ENCODE measurements at places on chromosomes 13 and 19.

GRCh38 chr19:44204772-44205171 lies 7.6 kb upstream of the ZNF227 start:
- DNase-seq = no peak

GRCh38 chr13:111289251-111289650 lies 31.2 kb upstream of the TEX29 start:
- no peak for DNase-seq

GRCh38 chr13:102002287-102002686 lies 399.6 kb downstream of the FGF14 start:
- DNase-seq = no peak

DNA sequence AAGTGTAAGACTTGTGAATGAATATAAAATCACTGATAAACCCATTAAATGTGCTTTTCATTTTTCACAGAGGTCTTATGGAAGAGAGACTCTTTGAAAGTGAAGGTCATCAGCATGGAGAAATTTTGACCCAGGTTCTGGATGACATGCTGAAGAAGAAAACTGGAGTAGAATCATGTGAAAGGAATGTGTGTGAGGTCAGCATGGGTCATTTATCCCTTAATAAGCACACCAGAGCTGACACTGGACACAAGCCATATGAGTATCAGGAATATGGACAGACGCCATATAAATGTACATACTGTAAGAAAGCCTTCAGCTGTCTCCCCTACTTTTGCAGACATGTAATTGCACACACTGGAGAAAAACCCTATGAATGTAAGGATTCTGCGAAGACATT lies 29.0 kb downstream of the ZNF20 start:
- no peak for DNase-seq

DNA sequence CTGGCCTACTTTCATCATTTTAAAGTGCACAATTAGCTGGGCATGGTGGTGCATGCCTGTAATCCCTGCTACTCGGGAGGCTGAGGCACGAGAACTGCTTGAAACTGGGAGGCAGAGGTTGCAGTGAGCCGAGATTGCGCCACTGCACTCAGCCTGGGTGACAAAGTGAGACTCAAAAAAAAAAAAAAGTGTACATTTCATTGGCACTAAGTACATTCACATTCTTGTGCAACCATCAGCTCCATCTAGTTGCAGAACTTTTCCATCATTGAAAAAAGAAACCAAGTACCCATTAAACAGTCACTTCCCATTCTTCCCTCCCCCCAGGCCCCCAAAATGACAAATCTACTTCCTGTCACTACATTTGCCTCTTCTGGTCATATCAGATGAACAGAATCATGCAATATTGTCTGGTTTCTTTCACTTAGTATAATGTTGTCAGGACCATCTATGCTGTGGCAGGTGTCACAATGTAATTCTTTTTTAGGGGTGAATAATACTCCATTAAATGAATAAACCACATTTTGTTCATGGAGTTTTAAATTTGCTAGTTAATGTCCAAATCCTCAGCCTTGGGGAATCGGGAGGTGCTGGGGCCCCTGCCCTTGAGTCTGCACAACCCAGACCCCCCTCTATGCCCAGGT lies 7.4 kb upstream of the SIGLEC11 start:
- DNase-seq = no peak

DNA sequence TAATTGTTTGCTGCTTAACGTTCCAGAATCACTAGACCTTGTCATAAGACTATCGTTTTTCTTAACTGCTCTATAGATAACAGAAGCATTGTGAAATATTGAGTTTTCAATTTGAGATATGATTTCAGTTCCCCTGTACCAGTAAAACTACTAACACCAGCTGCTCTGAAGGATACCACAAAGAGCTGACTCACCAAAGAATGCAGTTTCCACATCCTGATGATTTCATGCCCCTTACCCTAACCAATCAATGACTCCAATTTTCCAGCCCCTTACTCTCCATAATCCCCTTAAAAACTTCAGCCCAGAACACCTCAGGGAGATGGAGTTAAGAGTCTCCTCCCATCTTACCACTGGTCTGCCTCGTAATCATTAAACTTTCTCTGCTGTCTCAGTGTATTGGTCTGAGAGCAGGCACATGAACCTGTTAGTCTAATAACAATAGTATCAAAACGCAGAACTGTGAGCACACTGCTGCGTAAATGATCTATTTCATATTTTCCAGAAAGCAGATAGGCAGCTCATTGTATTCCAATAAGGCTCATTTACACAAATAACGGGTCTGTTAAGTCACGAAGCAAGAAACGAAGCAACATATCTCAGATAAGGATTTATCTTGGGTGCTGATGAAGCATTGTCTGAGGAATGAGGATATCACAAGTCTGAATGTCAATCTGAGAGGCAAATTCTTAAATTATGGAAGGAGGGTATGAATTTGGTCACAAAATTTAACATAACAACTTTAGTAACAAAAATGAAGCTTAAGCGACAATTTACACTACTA lies 14.1 kb upstream of the CCNA1 start:
- no peak for DNase-seq

- DNase-seq = peak; percentile 95
Observed at GRCh38 chr19:35031072-35031881, 1.0 kb downstream of the SCN1B start.

DNA sequence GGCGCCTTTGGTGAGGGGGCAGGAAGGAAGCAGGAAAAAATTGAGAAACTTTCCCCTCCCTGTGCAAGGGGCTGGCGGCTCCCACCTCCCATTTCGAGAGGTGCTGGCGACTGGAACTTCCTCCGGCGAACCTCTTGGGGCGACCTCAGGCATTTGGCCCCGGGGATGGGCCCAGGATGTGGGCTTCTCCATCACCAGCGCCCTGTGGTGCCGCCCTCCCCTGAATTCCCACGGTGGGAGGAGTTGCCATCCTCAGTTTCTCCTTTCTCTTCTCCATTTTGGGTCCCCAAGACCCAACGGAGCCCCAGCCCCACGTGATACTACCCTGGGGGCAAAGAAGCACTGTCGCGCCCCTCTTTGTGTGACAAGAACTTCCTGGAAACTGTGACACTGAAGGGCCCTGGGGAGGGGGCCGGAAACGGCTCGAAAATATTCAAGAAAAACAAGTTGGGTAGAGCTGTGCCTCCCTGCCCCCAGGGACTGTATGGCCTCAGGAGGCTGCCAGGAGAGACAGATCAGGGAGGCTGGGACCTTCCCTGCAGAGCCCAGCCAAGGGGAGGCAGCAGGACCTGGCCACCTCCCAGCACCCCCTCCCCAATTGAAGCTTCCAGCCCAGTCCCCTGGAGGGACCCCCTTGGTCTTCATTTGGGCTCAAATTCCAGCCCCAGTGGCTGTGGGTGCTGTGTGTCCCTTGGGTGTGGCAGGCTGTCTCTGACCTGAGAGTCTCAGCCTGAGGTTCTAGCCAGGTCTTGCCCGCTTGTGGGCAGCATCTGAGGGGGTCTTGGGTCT lies 16.2 kb upstream of the AP1M2 start:
- DNase-seq = peak; percentile 93

GRCh38 chr13:76885203-76886004 lies 801 bp downstream of the KCTD12 start:
- DNase-seq = peak; percentile 92

DNA sequence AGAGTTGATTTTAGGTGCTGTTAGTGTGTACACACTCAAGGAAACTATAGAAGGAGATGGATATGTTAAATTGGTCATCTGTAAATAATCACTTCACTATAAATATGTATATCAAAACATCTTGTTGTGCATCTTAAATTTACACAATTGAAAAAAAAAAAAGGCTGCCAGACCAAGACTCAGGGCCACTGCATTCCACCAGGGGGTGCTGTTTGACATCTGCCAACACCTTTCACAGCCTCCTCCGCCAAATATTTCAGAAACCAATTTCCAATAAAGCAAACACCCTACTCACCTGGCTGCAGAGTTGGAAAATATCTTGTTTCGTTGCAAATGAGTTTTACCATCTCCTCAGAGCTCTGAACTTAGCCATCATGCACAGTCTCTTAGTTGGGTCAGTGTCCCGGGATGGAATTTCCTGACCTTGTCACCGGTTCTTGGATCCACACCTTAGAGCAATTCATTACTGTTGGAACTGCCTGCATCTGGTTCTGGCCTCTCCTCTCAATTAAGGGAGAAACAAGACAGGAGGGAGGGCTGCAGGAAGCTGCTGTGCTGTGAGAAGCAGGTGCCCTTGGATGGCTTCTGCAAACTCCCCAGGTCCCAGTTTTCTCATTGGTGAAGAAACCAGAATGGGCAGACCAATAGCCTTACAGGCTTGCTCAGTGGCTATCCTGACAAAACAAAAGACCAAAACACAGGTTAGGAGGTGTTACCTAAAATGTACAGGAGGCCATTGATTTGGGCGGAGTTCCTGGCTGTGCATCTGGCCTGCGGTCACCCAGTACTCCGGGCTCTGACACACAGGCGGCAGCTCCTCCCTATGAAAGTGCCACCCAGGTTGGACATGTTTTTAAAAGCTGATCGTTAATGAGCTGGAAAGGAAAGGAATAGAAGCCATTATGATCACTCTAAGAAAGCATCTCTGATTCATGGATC lies 746.6 kb downstream of the UQCRFS1 start:
- DNase-seq = peak; percentile 79

DNA sequence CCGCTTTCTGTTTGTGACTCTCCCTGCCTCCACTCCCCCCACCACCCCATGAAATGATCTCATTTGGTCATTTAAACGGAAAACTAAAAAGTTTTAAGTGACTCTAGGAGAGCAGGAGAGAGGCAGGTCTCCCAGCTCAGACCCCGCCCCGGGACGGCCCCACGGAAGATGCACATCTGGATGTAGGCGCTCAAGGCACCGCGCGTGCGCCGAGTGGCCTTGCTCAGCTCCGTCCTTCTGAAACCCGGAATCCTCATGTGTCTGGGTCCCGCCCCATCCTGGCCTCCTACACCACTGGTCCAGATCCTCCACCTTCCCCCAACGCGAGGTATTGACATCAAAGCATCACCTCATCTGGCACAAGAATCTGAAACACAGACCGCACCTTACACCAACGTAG lies 15.7 kb upstream of the IGFL1 start:
- DNase-seq = no peak

DNA sequence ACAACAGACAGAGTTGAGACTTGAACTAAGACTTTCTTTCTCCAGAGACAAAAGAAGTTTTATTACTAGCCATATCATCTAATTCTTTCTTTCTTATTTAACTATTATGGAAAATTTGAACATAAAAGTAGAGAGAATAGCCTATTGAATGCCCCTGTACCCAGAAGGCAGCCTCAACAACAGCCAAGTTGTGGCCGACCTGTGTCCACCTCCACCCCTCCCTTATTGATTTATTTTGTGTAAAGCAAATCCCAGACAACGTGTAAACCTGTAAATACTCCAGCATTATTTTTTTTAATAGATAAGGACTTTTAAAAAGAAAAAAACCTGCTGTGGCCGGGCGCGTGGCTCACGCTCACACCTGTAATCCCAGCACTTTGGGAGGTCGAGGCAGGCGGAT lies 26.1 kb upstream of the FXYD3 start:
- no peak for DNase-seq

DNA sequence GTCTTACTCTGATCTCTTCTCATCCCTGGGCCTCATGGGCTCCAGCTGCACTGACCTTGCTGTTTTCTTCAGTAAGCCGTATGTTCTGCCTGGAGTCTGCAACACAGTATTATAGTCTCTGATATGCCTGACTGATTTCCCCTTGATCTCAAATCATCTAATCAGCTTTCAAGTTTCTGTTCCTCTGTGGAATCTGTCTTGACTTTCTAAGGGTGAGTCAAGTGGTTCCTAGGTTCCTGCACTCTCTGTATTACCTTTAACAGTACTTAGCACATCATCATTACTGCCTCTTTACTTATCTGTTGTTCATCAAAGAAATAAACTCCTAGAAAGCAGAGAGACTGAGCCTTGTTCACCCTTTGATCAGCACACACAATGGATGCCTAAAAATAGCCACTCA lies 350.7 kb downstream of the LMO7 start:
- DNase-seq = no peak

- peak; percentile 94 for DNase-seq
Observed at GRCh38 chr19:11261971-11262839, at the start of gene DOCK6. Gene DOCK6, minus strand, starts transcription at chr19:11262524. Its CDS starts 84 bp downstream, at chr19:11262440.

DNA sequence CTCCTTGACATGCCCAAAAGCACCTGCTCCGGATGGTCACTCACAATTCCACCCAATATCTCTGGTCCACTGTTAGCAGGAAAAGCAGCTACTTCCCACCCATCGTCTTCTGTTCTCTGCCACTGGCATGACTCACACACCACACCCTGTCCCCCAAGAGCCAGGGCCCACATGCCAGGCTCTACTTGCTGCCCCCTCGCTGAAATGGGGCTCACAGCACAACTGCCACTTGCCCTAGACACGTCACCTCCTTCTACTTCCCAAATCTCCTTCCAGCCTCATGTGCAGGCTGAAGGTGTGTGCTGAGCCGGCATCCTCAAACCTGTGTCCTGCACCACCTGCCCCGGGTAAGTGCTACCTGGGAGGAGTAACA lies 65.0 kb downstream of the TBC1D4 start:
- DNase-seq = no peak
